ENCODE measurements at places on chromosomes 3 and 15.
A peak's percentile ranks its signal among the peaks of the same experiment; 100 is the strongest.

DNA sequence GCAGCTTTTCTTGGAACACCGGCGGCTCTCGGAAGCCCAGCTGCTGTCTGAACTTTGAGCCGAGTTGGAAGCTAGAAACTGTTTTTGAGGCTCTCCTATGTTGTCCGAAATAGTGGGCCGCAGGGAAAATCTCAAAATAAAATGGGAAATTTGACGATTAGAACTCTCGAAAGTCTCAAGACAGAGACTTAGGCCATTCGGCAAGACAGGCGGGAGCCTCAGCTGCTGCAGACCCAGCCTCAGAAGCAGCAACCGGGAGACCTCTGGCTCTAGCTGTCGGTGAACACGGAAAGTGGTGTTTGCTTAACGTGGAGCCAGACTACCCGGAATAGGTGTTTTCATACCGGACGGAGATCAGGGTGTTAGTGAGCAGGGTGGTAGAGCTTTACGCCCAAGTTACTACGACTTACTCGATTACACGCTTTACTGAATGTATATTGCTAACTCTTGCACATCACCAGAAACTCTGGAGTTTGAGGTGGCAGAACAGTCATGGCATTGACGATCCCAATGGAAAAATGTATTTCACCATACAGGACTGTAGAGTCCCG lies 357 bp upstream of the MAN2C1 start:
- H3K4me3 ChIP-seq, result peak overlapping the region; percentile 90
- no peaks in the 10 kb centered on the region for H3K27me3 ChIP-seq
- peak overlapping the region; percentile 98 for H3K27ac ChIP-seq
- H3K36me3 ChIP-seq, result peaks cover 41% of the 10 kb centered on the region

DNA sequence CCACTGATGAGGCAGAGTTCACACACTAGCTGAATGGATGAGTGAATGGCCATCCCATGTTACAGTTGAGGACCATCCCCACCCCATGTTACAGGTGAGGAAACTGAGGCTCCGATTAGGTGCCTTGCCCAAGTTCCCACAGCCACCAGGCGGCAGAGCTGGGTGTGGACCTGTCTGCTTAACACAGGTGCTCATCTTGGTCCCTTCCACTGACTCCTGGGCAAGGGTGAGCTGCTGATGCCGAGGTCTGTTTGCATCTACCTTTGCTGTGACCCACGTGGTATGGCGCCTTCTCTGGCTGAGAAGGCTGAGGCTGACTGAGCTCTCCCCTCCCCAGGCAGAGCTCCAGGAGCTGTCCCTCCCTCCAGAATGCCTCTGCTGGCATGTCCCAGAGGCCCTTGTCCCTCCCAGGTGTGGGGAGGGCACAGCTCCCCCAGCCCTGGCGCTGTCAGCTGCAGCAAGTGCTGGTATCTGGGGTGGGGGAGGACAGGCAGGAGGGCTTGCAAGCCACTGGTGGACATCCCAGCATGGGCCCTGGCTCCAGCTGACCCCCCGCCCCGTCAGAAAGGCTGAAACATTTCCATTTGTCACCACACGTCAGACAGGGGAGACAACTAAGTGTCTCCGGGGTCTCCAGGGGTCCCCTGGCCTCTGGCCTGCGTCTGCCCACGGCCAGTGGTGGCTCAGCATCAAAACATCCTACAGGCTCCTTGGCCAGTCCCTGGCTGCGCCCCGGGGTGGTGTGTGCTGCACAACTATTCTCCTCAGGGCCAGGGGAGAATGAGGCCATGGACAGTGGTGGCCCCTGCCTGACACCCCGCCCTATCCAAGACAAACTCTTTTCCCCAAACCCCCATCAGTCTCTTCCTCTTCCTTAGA lies 105.4 kb downstream of the ADCY5 start:
- H3K4me3 ChIP-seq, result no peak overlapping the region
- no peaks in the 10 kb centered on the region for H3K36me3 ChIP-seq
- H3K27me3 ChIP-seq, result no peaks in the 10 kb centered on the region
- no peak overlapping the region for H3K27ac ChIP-seq
- H3K4me1 ChIP-seq, result no peaks in the 10 kb centered on the region

DNA sequence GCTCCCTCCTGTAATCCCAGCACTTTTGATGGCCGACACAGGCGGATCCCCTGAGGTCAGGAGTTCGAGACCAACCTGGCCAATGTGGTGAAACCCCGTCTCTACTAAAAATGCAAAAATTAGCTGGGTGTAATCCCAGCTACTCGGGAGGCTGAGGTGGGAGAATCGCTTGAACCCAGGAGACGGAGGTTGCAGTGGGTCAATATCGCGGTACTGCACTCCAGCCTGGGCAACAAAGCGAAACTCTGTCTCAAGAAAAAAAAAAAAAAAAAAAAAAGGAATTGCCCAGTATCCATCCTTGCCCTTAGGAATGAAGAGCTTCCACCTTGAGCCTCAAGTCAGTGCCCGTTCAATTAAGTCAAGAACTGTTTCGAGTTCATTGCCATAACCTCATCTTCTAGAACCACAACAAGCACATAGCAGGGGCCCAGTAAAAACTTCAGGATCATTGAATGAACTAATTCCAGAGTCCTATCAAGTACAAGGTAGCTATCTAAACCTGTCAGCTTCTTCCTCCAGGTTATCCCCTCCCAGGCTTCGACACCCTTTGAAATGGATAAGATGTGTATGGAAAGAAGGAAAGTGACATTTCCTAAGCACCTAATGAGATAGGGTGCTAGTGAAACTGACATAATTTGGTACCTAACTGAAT lies 826 bp downstream of the DBR1 start:
- H3K4me3 ChIP-seq, result peak overlapping the region; percentile 95
- H3K36me3 ChIP-seq, result peaks cover 5% of the 10 kb centered on the region
- no peak overlapping the region for H3K27ac ChIP-seq
- no peak for DNase-seq

- H3K36me3 ChIP-seq, result no peaks in the 10 kb centered on the region
- H3K4me3 ChIP-seq, result no peak overlapping the region
- H3K27me3 ChIP-seq, result no peaks in the 10 kb centered on the region
- DNase-seq, result no peak
- H3K27ac ChIP-seq, result no peak overlapping the region
Measured at GRCh38 chr15:69484837-69485236, 32.2 kb downstream of the RPLP1 start.

GRCh38 chr15:27828746-27829145 lies 270.4 kb downstream of the OCA2 start:
- H3K27me3 ChIP-seq, result no peaks in the 10 kb centered on the region
- no peaks in the 10 kb centered on the region for H3K36me3 ChIP-seq
- H3K4me3 ChIP-seq, result no peak overlapping the region
- H3K27ac ChIP-seq, result no peak overlapping the region
- DNase-seq, result no peak
- no peaks in the 10 kb centered on the region for H3K4me1 ChIP-seq

- H3K4me1 ChIP-seq, result no peaks in the 10 kb centered on the region
- DNase-seq, result no peak
- no peaks in the 10 kb centered on the region for H3K36me3 ChIP-seq
Measured at GRCh38 chr3:197352382-197352781, 54.0 kb upstream of the DLG1 start.

GRCh38 chr15:89500397-89501270 lies 4.3 kb upstream of the RHCG start:
- no peak overlapping the region for H3K4me3 ChIP-seq
- no peak for DNase-seq
- no peaks in the 10 kb centered on the region for H3K4me1 ChIP-seq
- H3K27ac ChIP-seq, result no peak overlapping the region

DNA sequence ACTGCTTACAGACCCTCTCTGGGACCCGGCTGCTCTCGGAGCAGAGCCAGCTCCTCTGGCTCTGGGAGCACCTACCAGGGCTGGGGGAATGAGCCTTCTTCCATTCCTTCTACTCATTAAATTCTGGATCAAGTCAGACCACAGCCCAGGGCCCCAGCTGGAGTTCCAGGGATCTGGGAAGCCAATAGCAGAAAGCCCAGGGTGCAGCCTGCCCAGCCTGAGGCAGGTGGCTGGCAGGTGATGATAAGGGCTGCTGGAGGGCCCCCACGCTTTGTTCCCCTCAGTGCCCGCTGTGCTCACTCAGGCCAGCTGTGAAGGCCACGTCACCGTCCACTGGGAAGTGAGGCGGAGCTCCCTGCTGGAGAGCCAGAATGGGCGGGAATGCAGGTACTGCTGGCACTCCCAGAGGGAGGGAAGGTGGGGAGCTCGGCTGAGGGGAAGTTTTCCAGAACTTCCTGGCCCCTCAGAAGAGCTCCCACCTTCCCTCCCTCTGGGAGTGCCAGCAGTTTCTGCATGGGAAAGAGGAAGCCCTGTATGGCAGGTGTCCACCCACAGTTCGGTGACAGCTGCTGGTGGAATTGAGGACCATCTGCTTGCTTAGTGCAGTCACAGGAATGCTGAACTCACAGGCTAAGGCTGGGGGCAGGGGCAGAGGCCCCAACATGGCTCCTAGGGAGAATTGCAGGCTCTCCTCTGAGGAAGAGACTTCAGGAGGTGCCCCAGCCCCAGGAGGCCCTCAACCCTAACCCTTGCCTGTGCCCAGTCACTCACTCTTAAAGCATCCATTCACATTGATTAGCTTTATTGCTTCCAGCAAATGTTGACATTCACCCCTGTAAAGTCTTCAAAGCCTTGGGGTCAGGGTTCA lies 12.6 kb upstream of the RTP3 start:
- DNase-seq, result no peak
- no peak overlapping the region for H3K27ac ChIP-seq
- H3K4me3 ChIP-seq, result no peak overlapping the region
- no peaks in the 10 kb centered on the region for H3K4me1 ChIP-seq
- H3K27me3 ChIP-seq, result no peaks in the 10 kb centered on the region

DNA sequence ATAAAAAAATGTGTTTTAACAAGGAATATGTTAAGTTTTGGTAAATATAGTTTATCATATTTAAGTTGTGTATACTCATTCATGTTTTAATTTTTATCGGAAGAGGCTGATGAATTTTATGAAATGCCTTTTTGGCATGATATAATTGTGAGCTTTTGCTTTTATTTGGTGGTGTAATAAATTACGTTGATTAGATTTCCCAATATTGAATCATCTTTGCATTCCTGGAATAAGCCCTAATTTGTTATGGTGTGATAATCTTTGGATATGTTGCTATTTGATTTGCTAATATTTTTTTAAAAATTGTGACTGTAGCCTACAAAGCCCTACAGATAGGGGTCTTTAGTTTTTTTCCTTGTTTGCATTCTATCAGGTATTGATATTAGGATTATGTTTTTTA lies 107.4 kb downstream of the IGF1R start:
- no peaks in the 10 kb centered on the region for H3K4me1 ChIP-seq
- DNase-seq, result no peak
- H3K36me3 ChIP-seq, result no peaks in the 10 kb centered on the region
- no peak overlapping the region for H3K4me3 ChIP-seq
- no peaks in the 10 kb centered on the region for H3K27me3 ChIP-seq
- no peak overlapping the region for H3K27ac ChIP-seq

DNA sequence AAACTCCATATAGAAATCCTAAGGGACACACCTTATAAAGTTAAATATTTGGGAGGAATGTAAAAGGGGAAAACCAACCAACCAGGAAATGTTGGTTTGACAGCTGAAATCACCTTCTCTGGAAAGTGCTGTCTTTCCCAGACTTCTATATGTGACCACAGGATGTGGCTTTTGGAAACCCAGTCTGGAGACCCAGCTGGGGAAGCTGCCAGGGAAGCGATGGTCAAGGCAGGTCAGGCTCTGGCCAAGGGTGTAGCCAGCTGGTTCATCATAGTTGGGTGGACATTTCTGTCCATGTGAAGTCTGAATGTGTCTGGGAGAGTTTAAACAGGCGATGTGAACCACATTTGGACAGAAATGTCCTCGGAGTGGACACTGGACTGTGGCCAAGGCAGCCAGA lies 73.9 kb downstream of the ARNT2 start:
- no peaks in the 10 kb centered on the region for H3K4me1 ChIP-seq
- no peak overlapping the region for H3K4me3 ChIP-seq
- H3K27me3 ChIP-seq, result no peaks in the 10 kb centered on the region
- H3K27ac ChIP-seq, result no peak overlapping the region
- no peak for DNase-seq

- no peaks in the 10 kb centered on the region for H3K27me3 ChIP-seq
- no peak for DNase-seq
- H3K36me3 ChIP-seq, result peaks cover 11% of the 10 kb centered on the region
- H3K4me3 ChIP-seq, result no peak overlapping the region
Measured at GRCh38 chr3:49966233-49966942, 26.4 kb downstream of the RBM6 start.

GRCh38 chr15:42210696-42211095 lies 2.6 kb upstream of the VPS39 start:
- DNase-seq, result no peak
- H3K4me3 ChIP-seq, result no peak overlapping the region
- H3K27ac ChIP-seq, result no peak overlapping the region
- H3K4me1 ChIP-seq, result peaks cover 14% of the 10 kb centered on the region
- H3K27me3 ChIP-seq, result no peaks in the 10 kb centered on the region

DNA sequence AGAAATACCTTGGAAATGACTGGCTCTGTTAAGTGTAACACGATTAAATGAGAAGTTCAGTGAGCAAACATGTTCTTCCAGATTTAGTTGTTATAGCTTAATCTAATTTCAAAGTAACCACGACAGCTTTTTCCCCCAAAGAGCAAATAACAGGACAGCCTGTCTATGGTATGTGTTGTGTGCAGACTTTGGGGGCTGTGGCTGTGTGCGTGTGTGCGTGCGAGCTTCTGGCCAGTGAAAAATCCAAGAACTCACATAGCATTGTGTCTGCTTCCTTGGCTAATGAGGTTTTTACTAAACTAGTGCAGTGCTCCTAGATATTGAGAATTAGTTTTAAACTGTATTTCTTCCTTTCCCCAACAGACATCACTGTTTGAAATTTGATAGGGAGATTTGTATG lies 167.1 kb downstream of the CACNA1D start:
- no peak overlapping the region for H3K27ac ChIP-seq
- H3K4me3 ChIP-seq, result no peak overlapping the region
- H3K4me1 ChIP-seq, result no peaks in the 10 kb centered on the region
- peaks cover 7% of the 10 kb centered on the region for H3K36me3 ChIP-seq

- H3K36me3 ChIP-seq, result no peaks in the 10 kb centered on the region
- no peaks in the 10 kb centered on the region for H3K27me3 ChIP-seq
- H3K27ac ChIP-seq, result no peak overlapping the region
- no peak for DNase-seq
- no peak overlapping the region for H3K4me3 ChIP-seq
- peaks cover 8% of the 10 kb centered on the region for H3K4me1 ChIP-seq
Measured at GRCh38 chr15:77183066-77183465, 112.2 kb upstream of the TSPAN3 start.

DNA sequence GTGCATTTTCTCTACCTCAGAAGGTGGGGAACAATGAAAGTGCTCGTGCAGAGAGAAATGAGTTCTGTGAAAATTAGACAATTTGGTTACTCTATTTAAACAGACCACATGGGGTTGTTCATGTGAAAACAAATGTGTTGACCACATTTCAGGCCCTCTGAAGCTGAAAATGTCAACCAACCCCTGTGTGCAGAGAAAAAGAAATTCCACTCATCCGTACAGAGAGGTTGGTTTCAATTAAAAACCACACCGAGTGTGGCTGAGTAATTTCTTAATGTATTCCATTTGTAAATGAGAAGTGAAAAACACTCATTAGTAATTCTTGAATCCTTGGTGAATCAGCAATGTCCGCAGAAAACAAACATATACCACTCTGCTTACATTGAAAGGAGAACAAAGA lies 46.9 kb upstream of the SLC7A14 start:
- peaks cover 5% of the 10 kb centered on the region for H3K4me1 ChIP-seq
- H3K27me3 ChIP-seq, result no peaks in the 10 kb centered on the region
- no peak for DNase-seq
- no peaks in the 10 kb centered on the region for H3K36me3 ChIP-seq
